ENCODE measurements at places on chromosomes 2 and 18. TPM values are rescaled to one million over a fixed set of nuclear protein-coding genes. Genes with fewer than 3 reads are reported as not detected.

- no peaks in the 10 kb centered on the region for H3K27me3 ChIP-seq
- DNase-seq = no peak
- peak within 1 kb of the TSS; percentile 93 for H3K4me3 ChIP-seq
- peak within 1 kb of the TSS; percentile 97 for H3K27ac ChIP-seq
- H3K36me3 ChIP-seq = no peaks in the 10 kb centered on the region
These were observed at the start of gene RAB31 for GRCh38 chr18:9708057-9708433. TSS of gene RAB31 (plus strand) at chr18:9708301. CDS start at chr18:9708406, 105 bp downstream.

- no peak for DNase-seq
- H3K27ac ChIP-seq = no peak overlapping the region
- H3K4me3 ChIP-seq = no peak overlapping the region
- H3K4me1 ChIP-seq = no peaks in the 10 kb centered on the region
- peaks cover 7% of the 10 kb centered on the region for H3K27me3 ChIP-seq
- H3K36me3 ChIP-seq = peaks cover 4% of the 10 kb centered on the region
These were observed 78.3 kb upstream of the CRIM1 start for GRCh38 chr2:36277146-36277808.

DNA sequence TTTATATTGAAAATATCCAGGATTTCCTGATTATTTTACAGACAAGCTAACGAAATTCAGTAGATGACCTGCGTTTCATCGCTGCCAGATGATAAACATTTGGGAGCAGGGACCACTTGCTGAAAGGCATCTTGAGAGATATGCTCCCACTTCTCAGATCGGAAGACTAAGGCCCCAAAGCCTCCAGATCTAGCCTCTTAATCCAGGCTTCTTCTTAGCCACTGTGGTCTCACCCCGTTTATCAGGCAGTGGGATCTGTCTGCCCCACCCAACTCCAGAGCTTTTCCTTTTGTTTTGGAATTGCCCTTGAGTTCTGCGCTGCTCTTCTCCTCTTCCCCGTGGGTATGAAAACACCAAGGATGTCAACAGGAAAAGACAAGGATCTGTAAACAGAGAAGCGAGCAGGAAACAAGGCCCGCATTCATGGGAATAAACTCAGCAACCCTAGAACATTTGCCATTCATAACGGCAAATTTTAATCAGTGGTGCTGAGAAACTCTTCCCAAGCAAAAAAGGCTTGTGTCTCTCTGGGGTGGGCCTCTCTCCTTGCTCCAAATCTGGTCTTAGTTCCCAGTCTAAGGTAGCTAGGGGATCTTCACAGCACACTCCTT is 21.4 kb downstream of the MYL12B start:
- no peak overlapping the region for H3K4me3 ChIP-seq
- no peak overlapping the region for H3K27ac ChIP-seq
- DNase-seq = no peak
- peaks cover 18% of the 10 kb centered on the region for H3K4me1 ChIP-seq

The CAPN14 gene
- 0.10 TPM for total RNA-seq

The SPATA3 gene
- total RNA-seq = not detected
